ENCODE measurements at places on chromosomes 16 and 17. TPM values are rescaled to one million over a fixed set of nuclear protein-coding genes. Genes with fewer than 3 reads are reported as not detected.

- no peak for DNase-seq
Measured at GRCh38 chr17:40686192-40686591, 17.4 kb downstream of the KRT24 start.

DNA sequence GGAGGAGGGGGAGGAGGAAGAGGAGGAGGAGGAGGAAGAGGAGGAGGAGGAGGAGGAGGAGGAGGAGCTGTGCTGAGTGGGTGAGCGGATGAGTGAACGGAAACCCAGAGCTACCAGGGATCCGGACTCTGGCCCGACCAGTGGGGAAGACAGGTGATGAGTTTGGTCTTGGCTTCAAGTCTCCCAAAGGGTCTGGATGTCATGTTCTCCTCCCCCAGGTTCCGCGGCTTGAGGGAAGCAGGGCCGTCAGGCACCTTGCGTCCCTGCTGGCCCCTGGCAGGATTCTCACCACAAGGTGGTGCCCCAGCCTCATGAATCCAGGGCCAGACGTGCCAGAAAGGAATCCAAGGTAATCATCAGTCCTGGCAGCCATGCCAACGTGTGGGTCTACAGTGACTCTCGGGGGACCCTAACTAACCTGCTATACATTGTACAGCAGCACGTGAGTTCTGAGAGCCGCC is 13.5 kb upstream of the ABAT start:
- DNase-seq: peak; percentile 74

DNA sequence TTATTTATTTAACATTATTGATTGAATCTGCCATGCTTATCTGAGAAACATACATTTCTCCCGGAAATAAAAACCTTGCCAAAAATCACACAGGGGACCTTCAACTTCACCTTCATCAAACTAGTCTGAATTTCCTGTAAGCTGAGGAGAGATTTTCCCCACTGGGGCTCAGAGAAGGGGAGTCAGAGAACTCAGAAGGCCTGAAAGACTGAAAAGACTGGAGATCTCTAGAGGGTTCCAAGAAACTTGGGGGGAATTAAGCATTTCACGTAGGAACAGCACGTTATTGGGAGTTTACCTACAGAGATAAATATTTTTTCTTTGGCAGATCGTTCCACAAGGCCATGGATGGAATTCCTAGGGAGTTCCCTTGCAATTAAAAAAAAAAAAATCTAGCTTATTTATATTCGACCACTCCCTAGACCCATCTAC is 528 bp upstream of the NOL11 start:
- DNase-seq: no peak

DNA sequence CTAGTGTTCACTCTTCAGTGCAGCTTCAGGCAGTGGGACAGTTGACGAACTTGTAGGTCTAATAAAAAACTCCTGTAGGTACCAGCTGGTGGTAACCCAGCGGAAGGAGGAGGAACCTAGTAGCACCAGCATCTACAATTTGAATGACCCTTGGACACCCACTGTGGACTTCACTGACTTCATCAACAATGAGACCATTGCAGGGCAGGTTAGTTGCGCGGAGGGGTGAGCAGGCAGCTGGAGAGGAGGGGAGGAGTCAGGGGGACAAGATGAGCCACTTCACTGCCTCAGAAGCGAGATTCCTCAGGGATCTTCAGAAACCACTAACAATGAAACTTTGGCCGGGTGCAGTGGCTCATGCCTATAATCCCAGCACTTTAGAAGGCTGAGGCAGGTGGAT is 22.3 kb downstream of the AOC3 start:
- DNase-seq: no peak

Gene CASKIN1
- 0.55 TPM for total RNA-seq

Gene MC1R
- 4.9 TPM for total RNA-seq

Gene ZSCAN10
- not detected for total RNA-seq

Gene MYH2
- 0.36 TPM for total RNA-seq

- DNase-seq: no peak
Measured at GRCh38 chr16:81912395-81912794, 98.9 kb downstream of the SDR42E1 start.

GRCh38 chr17:72426948-72427760 is 306.3 kb downstream of the SOX9 start:
- DNase-seq: no peak

DNA sequence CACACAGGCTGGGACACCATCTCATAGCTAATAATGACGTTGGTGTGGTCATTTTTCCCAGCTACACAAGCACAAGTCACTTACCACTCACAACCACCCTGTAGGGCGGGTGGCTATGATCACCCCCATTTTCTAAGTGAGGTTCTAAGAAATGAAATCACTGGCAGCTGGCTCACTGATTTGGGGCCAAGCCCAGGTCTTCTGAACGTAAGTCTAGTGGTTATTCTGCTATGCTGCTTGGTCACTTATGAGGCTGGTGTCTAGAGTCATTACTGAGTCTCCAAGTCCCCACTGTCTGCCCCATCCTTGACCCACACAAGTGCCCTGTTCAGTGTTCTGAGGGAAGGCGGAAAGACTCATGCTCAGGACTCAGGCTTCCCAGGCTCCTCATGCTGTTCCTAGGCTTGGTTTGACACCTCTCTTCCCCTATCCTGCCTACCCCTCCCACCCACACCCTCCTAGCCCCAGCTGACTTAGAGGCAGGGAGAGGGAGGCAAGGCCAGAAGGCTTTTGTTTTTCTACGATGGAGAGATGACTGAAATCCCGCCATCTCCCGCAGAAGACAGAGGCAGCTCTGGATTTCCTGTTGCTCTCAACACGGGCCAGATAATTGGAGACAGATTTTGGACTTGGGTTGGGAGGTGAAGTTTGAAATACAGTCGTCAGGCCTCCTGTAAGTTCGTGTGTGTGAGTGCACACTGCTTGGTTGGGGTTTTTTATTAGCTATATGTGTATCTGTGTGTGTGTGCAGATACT is 32.2 kb downstream of the FZD2 start:
- no peak for DNase-seq

- DNase-seq: no peak
Measured at GRCh38 chr16:18832006-18832405, 30.7 kb upstream of the ARL6IP1 start.

GRCh38 chr16:49617710-49618330 is 238.1 kb downstream of the ZNF423 start:
- DNase-seq: peak; percentile 28

DNA sequence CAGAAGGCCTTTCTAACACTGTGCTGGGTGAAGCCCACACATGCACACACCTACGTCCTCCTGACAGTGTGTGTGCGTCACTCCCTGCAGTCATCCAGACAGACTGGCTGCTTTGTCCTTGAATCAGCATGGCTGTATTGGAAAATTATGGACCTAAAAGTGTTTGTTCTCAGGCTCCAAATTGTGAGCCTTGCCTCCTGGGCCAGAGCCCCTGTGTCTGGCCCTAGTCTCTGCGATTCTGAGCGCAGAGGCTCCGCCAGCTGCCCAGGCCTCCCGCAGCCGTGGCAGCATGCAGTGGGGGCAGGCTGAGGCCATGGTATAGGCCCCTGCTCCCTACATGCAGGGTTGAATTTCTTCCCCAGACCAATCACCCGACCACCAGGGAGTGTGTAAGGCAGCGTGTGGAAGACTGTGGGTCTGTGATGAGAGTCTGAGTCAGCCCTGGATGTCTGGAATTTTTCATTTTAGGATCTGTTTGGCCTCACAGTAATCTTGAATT is 166.9 kb downstream of the LGALS9B start:
- peak; percentile 76 for DNase-seq

DNA sequence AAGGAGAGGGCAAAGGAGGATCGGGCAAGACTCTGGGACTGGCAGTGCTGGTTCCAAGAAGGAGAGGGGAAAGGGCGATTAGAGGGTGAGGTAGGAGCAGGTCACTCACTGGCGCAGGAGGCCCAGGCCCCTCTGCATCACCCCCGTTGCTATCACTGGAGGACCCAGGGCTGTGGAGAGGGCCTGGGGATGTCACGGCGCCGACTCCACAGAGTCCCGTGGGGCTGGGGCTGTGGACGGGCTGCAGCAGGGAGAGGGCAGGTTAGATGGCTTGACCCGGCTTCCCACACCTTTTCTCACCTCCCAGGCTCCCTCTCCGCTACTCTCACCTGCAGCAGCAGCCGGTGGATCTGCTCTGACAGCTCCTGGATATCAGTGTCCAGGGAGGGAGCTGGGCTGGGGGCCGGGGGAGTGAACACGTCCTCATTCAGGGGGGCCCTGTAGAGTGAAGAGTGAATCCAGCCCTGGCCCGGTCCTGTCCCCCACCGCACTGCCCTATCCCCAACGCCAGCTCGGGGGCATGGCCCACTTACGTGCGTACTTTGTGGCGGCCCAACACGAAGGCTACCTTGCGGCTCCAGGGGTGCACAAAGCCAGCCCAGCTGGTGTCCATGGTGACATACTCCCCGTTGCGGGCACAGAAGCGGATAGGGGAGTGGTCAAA is 4.9 kb downstream of the PER1 start:
- peak; percentile 75 for DNase-seq

DNA sequence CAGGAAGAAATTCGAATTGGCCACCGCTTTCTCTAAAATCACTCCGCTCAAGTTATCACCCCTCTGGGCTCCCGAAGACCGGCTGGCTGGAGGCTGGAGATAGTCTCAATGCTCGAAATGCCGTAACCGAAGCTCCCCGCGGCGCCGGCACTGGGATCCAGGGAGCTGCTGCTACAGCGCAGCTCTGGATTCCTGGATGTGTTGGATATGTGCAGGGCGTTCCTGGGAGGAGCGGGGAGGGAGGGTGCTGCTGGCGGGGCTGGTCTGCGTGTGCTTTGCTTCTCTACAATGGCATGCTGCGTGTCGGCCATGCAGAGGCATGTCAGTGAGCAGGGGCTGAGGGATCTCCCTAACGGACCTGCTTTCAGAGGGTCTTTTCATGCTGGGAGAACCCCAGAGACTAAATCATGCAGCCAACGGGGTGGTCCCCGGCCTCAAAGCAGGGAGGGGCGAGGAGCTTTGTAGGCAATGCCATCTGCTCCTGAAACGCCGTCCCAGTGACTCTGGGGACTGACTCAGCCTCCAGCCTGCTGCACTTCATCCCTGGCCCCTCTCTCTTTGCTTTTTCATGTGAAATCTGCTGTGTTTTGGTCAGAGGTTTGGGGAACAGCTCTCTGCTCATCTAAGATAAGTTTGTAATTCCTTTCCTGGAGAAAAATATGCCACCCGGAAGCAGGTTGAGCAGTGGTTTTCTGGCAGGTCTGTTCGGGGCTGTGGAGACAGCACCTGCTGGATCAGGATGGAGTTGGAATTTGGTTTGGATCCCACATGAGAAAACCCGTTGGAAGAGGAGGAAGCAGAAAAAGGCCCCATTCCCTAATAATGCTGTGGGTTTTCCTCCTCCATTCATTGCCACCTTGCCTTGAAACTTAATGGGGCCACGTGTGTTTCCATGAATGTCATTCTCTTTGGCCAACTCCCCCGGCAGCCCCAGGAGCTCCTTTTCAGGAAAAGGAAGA is 311.4 kb downstream of the SEC14L1 start:
- peak; percentile 94 for DNase-seq

GRCh38 chr16:66520406-66521170 is 29.3 kb downstream of the TK2 start:
- no peak for DNase-seq

- DNase-seq: peak; percentile 57
Measured at GRCh38 chr16:3953728-3954410, 73.4 kb upstream of the CREBBP start.

DNA sequence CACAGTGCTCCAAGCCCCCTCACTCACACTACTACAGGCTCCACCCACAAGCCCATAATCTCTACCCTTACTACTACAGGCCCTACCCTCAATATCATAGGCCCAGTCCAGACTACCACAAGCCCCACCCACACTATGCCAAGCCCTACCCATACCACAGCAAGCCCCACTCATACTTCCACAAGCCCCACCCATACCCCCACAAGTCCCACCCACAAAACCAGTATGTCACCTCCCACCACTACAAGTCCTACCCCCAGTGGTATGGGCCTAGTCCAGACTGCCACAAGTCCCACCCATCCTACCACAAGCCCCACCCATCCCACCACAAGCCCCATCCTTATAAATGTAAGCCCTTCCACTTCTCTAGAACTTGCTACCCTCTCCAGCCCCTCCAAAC is 13.8 kb downstream of the RIPOR1 start:
- peak; percentile 76 for DNase-seq

- no peak for DNase-seq
Measured at GRCh38 chr16:87801679-87802259, 36.0 kb upstream of the KLHDC4 start.

DNA sequence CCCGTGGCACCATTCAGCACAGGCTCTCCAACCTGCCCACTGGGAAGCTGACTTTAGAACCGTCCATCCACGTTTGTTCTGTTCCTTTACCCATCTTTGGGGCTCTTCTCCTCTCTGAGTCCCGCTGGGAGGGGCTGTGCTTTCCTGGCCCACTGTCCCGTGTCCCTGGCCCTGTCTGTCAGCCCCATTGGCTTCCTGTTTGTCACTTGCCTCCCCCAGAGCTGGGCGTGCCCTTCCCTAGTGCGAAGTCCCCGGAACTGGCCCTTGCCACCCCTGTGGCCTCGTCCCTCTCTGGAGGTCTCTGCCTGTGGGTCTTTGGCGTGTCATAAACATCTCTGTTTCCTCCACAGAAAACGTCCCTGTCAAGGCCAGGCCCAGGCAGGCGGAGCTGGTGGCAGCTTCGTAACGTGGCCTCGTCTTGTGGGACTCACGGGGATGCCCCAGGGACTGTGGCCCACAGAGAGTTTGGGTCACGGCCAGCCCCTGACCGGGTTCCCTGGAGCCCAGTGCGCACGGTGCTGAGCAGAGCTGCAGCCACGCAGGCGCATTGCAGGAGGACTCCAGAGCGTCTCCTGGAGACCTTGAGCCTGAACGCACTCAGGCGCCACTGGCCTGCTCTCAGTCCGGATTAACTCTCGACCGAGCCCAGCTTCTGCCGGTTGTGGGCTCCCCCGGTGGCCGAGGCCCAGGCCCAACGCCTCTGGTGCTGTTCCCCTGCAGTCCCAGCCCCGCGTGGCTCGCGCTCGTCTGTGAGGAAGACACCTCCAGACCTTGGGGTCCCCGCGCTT is 7.3 kb downstream of the CHMP6 start:
- DNase-seq: no peak

GRCh38 chr16:65618333-65618732 is 496.5 kb upstream of the CDH11 start:
- no peak for DNase-seq

Gene NPIPA8
- total RNA-seq: 87.8 TPM

GRCh38 chr16:86566601-86566965 is at the start of gene FOXC2:
FOXC2 (plus strand) TSS chr16:86566829; CDS start chr16:86567336, 507 bp downstream.
- DNase-seq: peak; percentile 80

Gene ENPP7
- total RNA-seq: not detected

Gene KRT25
- not detected for total RNA-seq

DNA sequence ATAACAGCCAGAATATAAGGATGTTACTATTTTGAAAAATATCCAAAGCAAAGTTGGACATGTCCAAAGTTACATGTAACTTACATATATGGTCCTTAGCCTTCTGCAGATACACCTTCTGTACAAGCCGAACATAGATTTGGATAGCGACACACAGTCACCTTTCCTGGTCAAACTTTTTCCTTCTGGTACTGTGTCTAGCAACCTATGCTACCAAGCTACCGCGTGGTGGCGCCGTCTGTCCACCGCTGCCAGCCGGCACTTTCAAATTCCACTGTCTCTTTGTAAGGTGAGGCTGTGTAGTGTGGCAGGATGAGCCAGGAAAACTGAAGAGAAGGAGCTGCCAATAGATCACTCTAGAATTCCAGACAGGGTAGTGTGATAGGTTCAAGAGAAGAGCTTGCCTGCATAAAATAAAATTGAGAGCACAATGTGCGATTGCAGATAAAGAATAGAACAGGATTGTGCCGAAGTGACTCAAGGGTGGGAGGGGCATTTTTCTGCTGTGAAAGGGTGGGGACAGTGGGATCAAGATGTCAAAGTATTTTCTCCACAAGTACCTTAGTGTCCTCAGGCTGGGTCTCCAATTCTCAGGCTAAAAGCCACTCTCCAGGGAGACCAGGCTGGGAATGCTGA is 366.9 kb downstream of the SLC39A11 start:
- no peak for DNase-seq

Gene SPATA32
- not detected for total RNA-seq

Gene MYH13
- total RNA-seq: not detected

Data from sigmoid colon (tissue), 7 donors.